Mucosa of descending colon (tissue), 3 donors: ENCODE measurements at places on chromosomes 16 and 17.
A peak's percentile ranks its signal among the peaks of the same experiment; 100 is the strongest.

DNA sequence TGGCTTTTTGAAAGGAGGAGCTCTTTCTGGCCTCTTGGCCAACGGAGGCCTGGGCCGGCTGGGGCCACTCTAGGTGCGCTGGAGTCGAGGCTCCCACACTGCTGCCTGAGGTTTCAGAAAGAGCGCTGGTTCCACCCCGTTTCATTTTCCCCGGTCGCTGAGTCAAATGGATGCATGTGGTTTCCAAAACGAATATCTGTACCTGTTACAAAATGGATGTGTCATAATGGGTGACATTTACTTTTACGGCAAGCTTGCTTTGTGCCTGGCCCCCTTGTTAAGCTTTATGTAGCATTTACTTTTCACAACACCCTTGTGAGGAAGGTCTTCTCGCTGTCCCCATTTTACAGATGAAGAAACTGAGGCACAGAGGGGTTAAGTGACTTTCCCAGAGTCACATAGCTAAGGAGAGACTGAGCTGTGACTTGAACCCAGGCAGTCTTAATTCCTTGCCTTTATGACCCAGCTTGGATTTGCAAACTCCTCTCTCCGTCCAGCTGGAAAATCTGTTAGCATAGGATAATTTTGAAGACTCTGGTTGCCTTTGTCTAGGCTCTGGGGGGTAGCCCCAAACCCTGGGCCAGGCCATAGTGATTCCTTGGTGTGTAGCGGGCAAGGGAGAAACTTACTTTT is 10.6 kb downstream of the KSR1 start:
- no peak for DNase-seq

GRCh38 chr16:87845213-87845612 is 24.1 kb downstream of the SLC7A5 start:
- no peak for DNase-seq

DNA sequence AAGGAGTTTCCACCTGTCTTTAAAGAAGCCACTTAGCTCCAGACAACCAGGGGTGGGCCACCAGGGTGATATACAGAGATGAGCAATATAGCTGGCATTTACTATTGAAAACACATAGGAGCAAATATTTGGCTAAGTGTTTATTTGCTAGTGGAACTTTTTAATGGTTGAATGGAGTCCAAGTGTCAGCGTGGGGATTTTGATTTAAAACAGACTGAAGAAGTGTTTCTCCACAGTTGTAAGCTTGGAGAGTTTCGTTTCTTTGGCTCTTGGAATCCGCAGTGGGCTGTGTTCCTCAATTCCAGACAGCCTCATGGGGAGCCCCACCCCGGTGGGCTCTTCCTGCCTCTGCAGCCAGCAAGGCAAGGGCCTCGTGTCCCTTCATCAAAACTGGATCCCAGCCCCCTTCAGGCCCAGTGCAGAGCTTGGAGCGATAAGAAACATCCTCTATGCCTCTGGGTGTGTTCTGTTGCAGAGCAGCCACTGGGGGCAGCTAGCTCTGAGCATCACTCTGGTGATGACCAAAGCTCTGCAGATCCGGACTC is 36.1 kb downstream of the NOG start:
- DNase-seq: no peak

- no peak for DNase-seq
Measured at GRCh38 chr16:14658063-14658462, 25.3 kb downstream of the BFAR start.

DNA sequence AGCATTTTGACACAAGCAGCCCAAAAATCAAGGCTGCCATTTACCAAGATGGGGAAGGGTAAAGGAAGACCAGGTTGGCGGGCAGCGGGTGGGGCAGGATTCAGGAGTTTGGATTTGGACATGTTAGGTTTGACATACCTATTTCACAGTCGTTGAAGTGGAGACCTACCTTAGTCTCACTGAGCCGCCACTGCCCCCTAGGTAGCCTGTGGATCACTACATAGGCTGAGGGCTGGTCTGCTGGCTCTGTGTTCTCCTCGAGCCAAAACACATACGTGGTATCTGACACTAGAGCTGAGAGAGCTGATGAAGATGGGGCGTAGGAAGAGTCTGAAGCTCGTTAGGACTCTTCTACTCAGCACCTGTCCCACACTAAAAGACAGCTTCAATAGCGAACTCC is 115.1 kb downstream of the HIC1 start:
- DNase-seq: peak; percentile 55

DNA sequence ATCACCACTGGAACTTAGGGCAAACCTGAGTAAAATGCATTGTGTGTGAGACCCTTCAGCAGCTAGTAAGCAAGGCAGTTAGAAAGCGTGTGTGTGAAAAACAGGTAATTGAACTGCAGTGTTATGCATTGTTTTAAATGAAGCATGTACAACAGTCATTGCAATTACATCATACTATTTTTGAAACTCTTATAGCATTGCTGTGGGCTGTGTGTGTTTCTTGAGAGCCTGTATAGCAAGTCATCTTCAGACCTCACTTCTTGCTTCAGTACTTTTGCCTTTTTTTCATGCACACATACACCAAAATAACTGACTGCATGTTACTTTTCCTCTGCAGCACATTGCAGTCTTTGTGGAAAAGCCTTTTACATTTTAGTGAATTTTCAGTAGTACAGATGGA is 19.2 kb downstream of the PTRH2 start:
- DNase-seq: no peak

DNA sequence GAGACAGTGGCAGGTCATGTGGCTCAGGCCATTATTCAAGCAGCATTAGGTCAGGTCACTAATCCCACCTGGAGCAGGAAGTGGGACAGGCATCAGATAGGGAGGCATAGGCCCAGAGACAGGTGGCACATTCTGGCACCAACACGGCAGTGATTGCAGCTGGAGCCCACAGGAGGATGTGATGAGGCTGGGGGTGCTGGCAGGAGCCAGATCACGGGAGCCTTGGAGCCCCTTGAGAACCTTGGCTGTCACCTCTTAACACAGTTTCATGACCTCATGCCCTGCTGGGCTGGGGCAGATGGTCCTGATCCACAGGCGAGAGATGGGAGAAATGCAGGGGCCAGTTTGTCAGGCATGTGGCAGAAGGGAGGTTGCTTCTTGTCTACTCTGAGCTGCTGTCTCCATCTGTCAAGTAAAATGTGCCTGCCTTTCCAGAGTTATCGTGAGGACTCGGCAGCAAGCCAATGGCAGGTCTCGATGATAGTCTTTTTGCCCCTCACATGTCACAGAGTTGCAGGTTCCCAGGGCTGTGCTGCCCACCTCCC is 109.6 kb downstream of the CLEC16A start:
- DNase-seq: no peak

- no peak for DNase-seq
Measured at GRCh38 chr16:68086860-68087268, 1.7 kb downstream of the NFATC3 start.

DNA sequence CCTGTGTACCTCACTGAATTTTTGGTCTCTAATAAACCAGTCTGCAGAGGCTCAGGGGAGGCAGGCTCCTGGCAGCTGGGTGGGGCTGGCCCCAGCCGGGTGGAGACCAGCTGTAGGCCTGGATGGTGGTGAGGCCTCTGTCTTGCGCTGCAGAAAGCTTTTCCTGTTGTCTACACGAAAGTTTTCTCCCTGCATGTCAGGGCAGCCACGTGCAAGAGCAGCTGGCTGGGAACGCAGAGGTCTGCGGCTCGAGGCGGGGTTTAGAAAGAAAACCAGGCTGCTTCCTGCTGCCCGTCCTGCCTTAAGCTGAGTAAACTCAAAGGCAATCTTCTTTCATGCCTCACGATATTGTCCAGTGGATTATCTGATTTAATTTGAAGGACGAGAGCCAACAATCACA is 2.4 kb downstream of the SERPINF1 start:
- peak; percentile 69 for DNase-seq

DNA sequence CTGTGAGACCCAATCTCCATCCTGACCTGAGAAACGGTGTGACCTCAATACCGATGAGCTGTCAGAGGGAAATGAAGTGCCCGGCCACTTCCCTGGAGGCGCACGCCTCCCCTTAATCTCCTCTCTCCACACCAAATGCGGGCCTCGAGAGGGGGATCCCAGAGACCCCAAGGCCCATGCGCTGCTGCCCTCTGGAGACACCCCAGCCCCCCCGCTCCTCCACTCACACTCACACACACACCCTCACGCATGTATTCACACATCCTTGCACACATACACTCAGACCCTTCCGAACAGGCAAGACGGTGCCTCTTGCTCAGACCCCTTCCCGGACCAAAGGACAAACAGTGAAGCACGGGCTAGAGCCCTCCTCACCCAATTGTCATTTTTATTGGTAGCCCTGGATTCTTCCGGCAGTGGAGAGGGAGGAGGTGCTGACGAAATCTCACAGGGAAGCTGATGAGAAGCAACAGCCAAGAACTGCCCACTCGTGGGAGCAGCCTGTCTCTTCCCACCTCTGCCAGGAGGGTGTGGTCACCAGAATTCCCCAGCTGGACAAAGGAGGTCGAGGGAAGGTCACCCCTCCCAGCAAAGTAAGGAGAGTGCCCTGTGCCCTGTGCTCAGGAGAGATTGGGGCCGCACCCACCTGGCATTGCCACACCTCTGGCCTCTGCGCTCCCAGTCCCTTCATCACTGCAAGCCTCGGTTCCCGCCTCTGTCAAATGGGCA is 136.0 kb upstream of the TNRC6C start:
- DNase-seq: no peak
